ENCODE measurements at places on chromosomes 13 and 19.

- peak; percentile 32 for DNase-seq
These were observed 6.7 kb upstream of the ERFL start for GRCh38 chr19:41934849-41935374.

DNA sequence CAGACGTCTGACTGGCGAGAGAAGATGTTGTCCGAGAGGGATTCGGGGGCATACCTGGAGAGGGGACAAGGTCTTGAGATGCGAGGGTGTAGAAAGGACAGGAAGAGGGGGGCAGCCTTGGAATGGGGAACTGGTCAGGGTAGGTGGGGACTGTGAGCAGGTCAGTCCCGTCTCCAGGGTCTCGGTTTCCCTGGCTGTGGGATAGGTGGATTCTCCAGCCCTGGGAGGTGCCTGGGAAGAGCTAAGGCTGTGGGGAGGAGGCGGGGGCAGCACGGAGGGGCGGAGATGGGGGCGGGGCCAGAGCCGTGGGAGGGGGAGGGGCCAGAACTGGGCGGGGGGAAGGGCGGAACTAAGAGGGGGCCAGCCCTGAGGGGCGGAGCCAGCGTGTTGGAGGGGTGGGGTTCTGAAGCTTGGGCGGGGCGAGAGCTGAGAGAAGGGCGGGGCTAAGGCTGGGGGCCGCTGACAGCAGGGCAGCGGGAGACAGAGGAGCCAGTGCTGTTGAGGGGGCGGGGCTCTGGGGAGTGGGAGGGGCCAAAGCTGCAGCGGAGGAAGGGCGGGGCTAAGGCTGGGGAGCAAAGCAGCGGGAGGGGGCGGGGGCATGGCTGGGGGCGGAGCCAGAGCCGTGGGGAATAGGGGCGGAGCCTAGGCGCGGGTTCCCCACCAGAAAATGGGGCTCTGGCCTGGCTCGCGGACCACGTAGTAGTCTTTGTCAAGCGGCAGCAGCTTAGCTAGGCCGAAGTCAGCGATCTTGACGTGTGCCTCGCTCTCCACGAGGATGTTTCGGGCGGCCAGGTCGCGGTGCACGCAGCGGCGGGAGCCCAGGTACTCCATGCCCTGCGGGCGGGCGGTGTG, 9.5 kb upstream of the INSL3 start:
- DNase-seq: peak; percentile 92

DNA sequence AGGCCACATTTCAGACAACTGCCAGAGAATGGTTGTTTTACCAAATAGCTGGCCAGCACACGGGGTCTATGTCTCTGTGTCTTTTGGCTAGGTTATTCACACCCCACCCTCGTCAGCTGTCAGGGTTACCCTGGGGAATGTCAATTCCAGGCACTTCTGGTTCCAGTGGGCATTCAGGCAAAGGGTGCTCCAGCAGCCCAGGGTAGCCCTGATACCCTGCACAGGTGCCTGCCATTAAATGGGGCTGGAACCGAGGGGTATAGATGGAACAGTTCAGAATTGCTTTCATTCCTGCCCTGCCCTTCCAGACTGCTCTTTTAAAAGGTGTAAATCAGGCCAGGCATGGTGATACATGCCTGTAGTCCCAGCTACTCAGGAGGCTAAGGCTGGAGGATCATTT, 43.2 kb upstream of the HOMER3 start:
- DNase-seq: no peak

- no peak for DNase-seq
These were observed 26.7 kb upstream of the TMEM255B start for GRCh38 chr13:113732176-113732960.

DNA sequence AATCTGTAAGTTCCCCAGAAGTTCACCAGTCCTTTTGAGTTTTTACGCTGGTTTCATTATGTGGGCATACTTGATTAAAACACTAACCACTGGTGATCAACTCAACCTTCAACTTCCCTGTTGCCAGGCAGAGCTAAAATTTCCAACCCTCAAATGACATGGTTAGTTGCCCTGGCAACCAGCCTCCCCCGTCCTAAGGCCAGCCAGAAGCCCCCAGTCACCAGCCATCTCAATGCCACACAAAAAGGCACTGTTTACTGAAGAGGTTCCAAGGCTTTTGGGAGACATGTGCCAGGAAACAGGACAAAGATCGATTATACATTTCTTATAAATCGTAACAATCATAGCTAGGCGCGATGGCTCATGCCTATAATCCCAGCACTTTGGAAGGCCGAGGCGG, 1.6 kb downstream of the ZNF649 start:
- no peak for DNase-seq

DNA sequence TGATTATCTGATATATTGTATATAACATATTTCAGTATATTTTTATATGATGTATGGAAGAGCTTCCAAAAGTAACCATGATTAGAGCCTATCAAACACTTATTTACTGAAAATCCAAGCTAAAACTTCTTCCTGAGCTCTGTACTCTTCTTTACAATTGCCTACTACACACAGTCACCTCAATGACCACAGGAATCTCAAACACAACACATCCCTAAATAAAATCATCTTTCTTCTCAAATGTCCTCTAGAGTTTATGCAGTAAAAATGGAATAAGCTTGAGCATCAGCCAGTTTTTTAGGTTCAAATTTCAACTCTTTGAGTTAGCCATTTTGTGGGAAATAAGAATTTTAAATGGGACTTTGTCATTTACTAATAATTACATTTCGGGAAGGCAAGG, 102.6 kb upstream of the FNDC3A start:
- no peak for DNase-seq

DNA sequence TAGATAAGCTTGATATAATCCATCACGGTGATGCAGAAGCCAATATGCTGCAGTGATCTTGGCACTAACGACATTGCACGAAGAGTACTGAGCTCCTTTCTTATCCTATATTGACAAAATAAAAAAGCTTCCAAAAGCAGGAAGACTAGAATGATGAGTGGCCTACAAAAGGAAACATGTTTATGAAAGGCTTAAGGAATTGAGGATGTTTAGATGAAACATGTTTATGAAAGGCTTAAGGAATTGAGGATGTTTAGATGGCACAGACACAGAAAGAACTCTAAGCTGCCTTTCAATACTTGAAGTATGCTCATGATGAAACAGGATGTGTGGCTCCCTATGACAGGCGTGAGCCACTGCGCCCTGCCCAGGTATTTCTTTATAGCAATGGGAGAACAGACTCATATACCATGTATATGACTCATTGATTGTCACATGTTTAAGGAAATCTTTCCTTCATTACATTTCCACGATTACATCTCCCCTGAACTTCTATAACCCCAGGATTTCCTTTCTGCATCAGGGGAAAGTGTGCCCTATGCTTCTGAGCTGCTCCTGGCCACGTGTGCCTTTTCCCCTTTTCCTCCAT, 690.8 kb upstream of the ARGLU1 start:
- no peak for DNase-seq

GRCh38 chr19:10624585-10624984, 768 bp upstream of the SLC44A2 start:
- no peak for DNase-seq

DNA sequence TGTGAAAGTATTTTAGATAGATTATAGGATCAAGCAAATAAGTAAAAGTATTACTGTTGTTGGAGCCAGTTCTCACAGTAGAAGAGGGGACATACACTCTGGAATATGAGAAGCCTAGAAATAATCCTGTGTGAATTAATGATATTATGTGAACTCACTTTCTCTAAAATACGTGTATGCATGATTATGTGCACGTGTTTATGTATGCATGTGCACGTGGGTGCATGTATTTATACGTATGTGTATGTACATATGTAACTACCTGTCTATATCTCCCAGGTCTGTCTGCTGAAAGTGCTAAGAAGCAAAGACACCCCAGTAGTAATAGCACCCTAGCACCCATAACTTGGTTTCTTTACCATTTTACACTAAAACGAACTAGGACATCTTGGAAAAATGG, 41.5 kb upstream of the PDX1 start:
- no peak for DNase-seq

- no peak for DNase-seq
These were observed 17.3 kb upstream of the GPI start for GRCh38 chr19:34347561-34348165.

- no peak for DNase-seq
These were observed 38.3 kb upstream of the KCTD4 start for GRCh38 chr13:45238945-45239795.

DNA sequence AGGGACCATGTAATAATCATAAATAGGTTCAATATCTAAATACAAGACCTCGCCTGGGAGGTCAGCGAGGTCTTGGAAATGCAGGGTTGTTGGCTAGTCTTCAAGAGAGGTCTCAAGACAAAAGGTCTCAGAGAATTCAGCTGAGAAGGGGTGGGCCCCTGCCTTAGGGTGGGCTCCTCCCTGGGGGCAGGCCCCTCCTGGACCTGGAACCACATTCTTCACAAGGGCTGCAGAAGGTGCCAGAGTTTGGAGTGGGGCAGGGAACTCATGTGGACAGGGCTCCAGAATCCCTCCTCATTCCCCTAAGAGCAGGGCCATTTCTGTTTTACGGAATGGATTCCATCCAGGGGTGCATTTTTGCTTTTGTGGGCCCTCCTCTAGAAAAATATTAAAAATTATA, 10.2 kb downstream of the CEACAM18 start:
- DNase-seq: no peak

DNA sequence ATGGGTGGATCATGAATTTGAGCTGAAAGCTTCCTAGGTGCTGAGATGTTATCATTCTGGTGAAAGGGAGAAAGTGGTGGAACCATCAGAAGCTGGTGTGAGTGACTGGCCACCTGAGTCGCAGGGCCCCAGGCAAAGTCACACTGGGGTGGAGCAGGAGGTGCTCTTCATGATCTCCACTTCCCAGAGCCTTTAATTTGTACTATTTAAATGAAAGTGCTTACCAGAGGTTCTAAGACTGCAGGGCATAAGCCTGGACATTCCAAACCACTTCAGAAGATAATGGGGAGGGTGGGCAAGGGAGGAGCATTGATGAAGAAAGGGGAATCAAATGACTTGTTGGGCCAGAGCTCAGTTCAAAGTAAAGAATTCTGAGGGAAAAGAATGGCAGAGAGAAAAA, 156.1 kb downstream of the RGCC start:
- no peak for DNase-seq

GRCh38 chr19:339262-339887, 5.2 kb downstream of the MIER2 start:
- no peak for DNase-seq
